GOT3 (cell line): ENCODE measurements at places on chromosomes 5 and 9.

DNA sequence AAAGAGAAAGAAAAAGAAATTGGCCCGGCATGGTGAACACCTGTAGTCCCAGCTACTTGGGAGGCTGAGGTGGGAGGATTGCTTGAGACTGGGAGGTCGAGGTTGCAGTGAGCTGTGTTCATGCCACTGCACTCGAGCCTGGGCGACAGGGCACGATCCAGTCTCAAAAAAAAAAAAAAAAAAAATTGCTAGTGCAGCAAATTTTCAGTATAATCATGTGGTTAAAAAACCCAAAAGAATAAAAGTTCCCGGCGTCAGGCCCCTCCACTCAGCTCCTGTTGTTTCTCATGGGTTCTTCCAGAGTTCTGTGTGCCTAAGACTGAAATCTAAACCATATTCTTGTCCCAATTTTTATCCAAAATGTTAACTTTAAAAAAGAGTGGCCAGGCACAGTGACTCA is 49.1 kb downstream of the WNK2 start:
- DNase-seq, result no peak

GRCh38 chr5:175448276-175448675 is 4.3 kb upstream of the DRD1 start:
- DNase-seq, result no peak

DNA sequence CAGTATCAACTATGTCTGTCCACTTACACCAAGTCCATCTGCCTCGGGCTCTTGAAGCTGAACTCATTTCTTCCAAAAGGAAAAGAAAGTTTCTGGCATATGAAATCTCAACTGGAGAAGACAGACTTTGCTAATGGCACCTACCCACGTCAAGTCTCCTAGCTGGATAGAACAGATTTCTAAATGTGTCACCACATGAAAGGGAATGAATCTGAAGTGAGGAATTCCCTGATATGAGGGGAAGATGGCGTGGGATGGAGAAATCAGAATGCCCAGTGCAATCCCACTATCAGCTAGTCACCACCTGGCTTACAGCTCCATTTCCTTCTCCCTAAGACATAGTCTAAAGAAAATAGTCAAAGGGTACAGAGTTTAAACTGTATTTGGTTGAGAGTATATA is 144.7 kb downstream of the PAPPA start:
- no peak for DNase-seq

GRCh38 chr9:78725503-78725902 is 428.6 kb downstream of the PSAT1 start:
- DNase-seq, result no peak
